Epithelial cell of alveolus of lung (primary cell): ENCODE measurements at places on chromosomes 11 and 22. TPM values are rescaled to one million over a fixed set of nuclear protein-coding genes. Genes with fewer than 3 reads are reported as not detected.

TTLL1 gene
- total RNA-seq, result 6.2 and 8.4 TPM in 2 replicates

USP35 gene
- total RNA-seq, result 5.4 and 7.5 TPM in 2 replicates

FAR1 gene
- total RNA-seq, result 18.4 and 20.9 TPM in 2 replicates

NNMT gene
- 292 and 504 TPM in 2 replicates for total RNA-seq

SIRT3 gene
- 4.4 and 24.8 TPM in 2 replicates for total RNA-seq

OSBP2 gene
- total RNA-seq, result 0.16 and 0.78 TPM in 2 replicates

SPON1 gene
- total RNA-seq, result 0.65 and 14.4 TPM in 2 replicates

BBOX1 gene
- total RNA-seq, result 0.56 TPM in 1 of 2 replicates, not detected in the other

MS4A7 gene
- total RNA-seq, result not detected in 2 replicates

HEPACAM gene
- not detected in 2 replicates for total RNA-seq

C11orf52 gene
- total RNA-seq, result not detected in 2 replicates

RFPL2 gene
- total RNA-seq, result not detected in 2 replicates

ARHGAP20 gene
- 1.4 and 2.7 TPM in 2 replicates for total RNA-seq

MOGAT2 gene
- not detected in 2 replicates for total RNA-seq

LRRC74B gene
- total RNA-seq, result not detected in 2 replicates

PGA5 gene
- total RNA-seq, result not detected in 2 replicates

GVQW3 gene
- total RNA-seq, result 0.65 and 1.7 TPM in 2 replicates

CASP5 gene
- not detected in 2 replicates for total RNA-seq

KRTAP5-9 gene
- not detected in 2 replicates for total RNA-seq

UPB1 gene
- total RNA-seq, result 0.13 TPM in 1 of 2 replicates, not detected in the other

SYCE3 gene
- not detected in 2 replicates for total RNA-seq

EHD1 gene
- total RNA-seq, result 37.5 and 50.9 TPM in 2 replicates

OR8H3 gene
- total RNA-seq, result not detected in 2 replicates

CKAP5 gene
- 37.5 and 50.0 TPM in 2 replicates for total RNA-seq

PARVG gene
- total RNA-seq, result not detected in 2 replicates

VEGFB gene
- 48.2 and 62.8 TPM in 2 replicates for total RNA-seq
